ENCODE measurements at places on chromosomes 1 and 21.

- peak; percentile 63 for DNase-seq
Measured at GRCh38 chr21:18041012-18041411, 203.6 kb upstream of the CHODL start.

- no peak for DNase-seq
Measured at GRCh38 chr1:221148660-221149059, 269.4 kb downstream of the HLX start.

DNA sequence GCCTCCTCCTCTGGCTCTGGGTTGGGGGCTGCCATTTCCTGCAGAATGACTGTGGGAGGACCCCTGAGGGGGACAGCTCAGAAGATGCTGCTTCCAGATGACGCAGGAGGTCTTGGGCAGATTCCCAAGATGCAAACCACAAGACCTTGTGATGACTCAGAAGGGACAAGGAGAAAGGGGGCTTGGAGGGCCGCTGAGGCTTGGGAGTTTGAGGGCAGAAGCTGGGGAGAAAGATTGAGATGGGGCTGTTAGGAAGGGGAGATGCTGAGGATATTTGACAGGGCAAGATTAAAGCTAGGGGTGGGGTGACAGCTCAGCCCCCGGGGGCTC lies 7.5 kb downstream of the PTPRU start:
- DNase-seq = no peak

GRCh38 chr1:182083851-182084486 lies 22.5 kb upstream of the ZNF648 start:
- no peak for DNase-seq

GRCh38 chr1:229461032-229461668 lies 27.3 kb upstream of the ACTA1 start:
- DNase-seq = no peak

DNA sequence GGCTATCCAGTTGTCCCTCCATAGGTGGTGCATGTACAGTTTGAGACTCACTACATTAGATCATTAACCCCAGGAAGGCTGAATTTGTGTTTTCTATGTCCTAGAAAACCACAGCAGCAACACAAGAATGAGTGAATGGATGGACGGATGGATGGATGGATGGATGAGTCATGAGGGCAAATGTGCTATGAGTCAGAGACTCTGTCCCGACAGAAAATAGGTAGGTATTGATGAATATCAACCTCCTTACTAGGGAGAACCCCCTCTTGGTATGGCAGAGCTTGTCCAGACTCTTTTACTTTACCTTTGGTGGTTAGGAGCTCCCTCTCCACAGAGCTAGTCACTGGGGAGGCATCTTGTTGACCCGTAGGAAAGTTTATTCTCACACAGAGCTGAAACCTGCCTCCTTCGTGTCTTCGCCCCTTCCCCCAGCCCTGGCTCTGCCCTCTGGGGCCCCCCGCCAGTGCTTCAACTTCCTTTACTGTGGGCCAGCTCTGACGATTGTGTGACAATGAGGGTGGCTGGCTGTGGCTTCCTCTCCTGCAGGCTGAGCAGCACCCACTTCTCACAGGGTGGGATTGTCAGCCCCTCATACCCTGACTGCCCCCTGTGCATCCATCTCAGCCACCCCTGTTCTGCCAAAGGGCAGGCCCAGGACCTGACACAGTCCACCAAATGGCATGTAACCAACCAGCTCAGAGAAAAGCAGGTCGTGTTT lies 145.2 kb downstream of the FOXD2 start:
- DNase-seq = no peak

DNA sequence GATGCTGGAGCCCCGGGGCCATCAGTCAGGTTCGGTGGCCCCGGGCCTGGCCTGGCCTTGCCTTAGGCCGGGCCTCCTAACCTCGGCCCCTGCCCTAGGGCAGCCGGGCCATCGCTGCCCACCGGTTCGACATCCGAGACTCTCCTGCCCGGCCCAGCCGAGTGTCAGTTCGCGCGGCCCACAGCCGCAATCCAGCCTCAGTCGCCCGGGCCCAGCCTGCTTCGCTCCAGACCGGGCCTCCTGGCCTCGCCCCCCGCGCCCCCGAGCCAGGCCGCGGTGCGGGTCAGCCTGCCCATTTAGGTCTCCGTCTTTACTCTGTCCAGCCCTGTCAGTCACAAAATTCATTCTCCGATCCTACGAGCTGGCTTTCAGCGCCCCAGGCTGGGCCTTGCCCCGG lies 777 bp downstream of the LRRC41 start:
- DNase-seq = no peak

DNA sequence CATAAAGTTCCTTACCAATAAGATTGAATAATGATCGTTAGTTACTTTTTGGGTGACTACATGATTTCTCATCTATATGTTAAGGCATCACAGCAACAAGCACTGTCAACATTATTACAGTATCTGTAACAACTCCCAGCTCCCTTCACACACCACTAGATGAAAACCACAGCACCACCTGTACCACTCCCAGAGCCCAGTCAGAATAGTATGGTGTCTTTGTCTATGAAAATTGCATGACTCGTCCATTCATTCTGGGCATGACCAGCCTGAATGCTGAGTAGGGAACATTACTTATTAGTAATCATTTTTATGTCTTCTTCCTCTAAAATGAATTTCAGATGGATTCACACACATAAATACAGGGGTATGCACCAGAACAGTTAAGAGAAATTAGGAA lies 7.0 kb downstream of the OLFML2B start:
- DNase-seq = no peak

DNA sequence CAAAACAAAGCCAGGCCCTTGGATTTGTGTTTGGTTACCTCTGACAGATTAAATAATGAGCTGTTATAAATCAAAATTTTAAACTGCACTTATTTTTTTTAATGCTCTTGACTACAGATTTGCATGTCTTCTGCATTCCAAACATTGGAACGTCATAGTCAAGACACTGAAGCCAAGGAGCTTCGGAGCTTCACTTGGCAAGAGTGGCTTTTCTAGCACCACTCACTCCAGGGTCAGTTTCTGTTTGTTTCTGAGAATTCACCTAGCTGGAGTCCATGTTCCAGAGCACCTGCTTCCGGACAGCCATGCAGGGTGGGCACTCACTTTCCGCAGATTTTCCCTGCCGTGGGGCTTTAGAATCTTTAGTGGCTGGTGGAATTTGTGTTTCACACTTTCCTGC lies 202.9 kb downstream of the ZP4 start:
- no peak for DNase-seq

DNA sequence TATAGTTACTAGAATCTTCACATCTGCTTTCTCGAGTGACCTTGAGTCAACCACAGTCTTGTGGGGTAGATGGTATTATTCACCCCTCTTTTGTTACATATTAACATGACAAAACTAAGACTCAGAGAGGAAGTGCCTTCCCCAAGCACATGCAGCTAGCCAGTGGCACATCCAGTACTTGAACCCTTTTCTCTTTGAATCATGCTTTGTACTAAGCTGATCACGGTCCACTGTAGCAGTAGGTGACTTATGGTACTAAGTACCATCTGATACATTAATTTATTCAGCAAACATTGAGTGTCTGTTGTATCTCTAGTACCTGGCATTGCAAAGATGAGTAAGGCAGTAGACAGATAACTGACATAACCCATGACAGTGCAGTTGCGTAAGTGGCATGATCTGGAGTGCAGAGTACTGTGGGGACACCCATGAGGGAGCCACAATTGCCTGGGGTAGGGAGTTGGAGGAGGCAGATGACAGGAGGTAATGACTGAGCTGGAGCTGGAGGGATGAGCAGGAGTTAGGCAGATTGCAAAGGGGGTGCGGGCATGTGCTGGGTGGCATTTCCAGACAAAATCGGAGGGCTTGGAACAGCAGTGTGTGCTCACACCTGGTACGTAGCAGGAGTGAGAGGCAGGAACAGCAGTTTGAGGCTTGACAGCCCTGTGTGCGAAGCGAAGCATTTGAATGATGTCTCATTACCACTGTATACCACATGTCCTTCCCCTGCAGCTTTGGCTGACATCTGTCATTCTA lies 29.8 kb downstream of the UCK2 start:
- DNase-seq = no peak

DNA sequence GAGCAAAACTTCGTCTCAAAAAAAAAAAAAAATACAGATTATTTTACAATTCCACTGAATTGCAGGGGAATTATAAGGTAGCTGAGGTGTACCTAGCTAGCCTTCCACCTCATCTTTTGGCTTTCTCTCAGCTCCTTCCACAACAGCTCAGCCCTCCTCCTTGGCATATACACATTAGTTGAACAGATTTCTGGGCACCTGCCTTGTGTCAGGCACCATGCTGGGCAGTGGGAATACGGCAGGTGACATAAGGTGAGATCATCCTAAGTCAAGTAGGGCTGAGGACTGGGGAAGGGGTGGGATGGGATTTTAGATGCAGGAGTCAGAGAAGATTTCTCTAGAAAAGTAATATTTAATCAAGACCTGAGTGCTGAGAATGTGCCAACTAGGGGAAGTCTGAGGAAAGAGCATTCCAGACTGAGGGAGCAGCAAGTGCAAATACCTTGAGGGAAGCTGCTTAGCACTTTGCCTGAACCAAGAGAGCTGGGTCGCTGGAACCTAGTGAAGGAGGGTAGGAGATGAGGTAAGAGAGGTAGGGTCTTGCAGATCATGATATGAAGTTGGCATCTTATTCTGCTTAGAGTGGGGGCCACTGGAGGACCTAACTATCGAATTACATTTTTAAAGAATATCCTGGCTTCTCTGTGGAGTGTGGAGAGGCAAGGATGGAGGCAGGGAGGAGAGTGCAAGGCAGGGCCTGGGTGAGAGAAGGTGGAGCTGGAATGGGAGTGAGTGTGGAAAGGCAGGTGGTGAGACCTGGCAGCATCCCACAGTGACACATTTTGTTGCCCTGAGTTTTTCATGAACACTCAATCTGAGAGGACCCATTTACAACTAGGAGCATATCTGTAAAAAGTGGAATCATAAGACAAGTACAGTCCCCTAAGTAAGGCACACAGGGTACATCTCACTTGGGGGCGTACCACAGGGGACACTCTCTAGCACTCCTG lies 28.2 kb downstream of the LAMC2 start:
- no peak for DNase-seq

DNA sequence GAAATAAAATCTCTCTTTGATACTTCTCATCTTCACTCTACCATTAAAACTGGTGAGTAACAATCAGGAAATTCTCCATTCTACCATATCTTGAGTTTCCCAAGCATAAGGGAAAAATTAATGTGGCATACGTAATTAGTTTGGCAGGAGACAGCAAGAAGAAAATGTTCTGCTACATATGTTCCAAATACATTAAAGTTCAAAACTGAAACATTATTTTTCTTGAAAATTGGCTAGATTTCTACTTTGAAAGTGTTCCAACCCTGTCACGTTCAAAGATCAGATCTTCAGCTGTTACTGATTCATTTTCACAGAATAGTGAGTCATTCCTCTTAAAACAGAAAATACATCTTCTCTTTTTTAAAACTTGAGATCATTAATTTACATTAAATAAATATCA lies 48.5 kb downstream of the PIGK start:
- DNase-seq = no peak

GRCh38 chr1:200909071-200909470 lies 14.4 kb downstream of the INAVA start:
- DNase-seq = no peak

GRCh38 chr1:93769777-93770176 lies 88.1 kb upstream of the BCAR3 start:
- DNase-seq = no peak

GRCh38 chr1:71548398-71548890 lies 467.6 kb upstream of the ZRANB2 start:
- DNase-seq = no peak

DNA sequence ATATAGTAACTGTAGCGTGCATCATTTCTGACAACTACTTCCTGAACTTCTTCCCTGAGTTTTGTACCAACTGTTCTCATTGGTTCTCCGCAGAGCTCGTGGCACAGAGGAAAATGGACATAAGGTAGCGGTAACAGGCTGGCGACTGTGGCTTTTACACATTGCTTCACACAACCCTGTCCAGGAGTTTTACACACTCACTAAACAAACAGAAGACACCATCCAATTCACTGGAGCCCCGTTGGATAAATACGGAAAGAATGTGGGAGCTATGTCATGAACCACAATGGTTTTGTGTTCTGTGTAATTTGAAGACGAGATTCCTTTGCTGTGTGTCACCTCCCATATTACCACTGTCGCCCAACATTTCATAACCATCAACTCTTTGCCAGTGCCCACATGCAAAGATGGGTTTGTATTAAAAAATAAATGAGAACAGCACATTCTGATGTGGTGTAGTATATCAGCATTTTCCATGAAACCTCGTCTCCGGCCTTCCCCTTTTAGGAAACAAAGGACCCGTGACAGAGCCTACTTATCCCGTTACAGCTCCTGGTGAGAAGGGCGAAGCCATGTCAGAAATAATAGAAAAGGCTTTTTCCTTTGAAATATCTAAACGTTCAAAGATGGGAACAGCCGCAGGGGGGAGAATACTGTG lies 47.4 kb upstream of the ENAH start:
- DNase-seq = no peak

GRCh38 chr1:82398357-82398756 lies 597.6 kb downstream of the ADGRL2 start:
- no peak for DNase-seq

- DNase-seq = no peak
Measured at GRCh38 chr1:54340434-54340833, 65.8 kb downstream of the SSBP3 start.

DNA sequence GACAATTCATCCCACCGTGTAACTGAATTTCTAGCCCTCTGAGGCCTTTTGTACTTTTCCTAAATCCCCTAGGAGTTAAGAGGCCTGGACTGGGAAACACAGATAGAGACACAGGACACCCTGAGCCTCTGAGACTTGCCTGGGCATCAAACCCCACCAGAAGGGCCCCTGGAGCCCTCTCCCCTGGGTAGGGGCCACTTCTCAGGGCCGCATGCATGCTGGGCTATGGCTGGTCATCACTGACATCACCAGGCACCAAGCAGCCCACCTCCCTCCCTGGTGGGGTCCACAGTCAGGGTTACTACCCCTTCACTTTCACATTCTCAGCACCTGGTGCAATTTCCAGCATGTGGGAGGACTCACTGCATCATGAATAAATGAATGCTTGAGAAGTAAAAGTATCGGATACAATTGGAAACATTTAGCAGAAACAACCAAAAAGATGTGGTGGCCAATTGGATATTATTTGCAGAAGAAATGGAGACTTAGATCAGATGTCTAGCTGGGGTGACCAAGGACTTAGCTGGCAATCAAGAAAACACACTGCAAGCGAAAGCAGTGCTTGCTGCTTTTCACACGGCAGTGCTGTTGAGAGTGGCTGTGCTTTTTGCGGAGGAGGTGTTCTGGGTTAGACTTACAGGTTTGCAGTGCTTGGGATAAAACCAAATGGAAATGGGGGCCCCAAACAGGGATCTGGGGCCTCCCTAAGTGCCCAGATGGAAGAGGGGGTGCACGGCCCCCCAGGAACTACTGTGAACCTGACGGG lies 950 bp upstream of the KRTAP10-7 start:
- no peak for DNase-seq

GRCh38 chr1:198496216-198497143 lies 44.0 kb downstream of the ATP6V1G3 start:
- no peak for DNase-seq

DNA sequence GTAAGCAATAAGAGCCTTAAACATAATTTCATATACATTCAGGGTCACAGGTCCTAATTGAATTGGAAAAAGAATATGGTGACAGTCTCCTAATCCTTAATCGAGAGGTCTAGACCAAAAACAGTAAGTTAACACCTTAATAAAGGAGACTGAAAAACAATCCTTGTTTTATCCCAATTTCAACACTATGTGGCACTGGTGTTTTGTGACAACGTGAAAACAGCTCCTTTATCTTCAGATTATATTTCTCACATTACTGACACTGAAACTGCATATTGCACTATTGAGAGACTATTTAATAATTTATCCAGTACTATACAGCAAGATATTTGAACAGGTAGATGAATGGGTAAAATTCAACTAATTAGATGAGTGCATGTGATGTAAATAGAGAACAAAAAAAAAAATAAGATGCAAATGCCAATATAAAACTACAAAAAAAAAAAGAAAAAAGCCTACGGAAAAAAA lies 34.1 kb downstream of the TP53BP2 start:
- no peak for DNase-seq

Measured in DMS 273 treated with DMSO at 0.1 percent for 48 hours (cell line).